NCI-H510A (cell line): ENCODE measurements at places on chromosomes 6 and 20.

GRCh38 chr6:120826253-120826652, 508.0 kb downstream of the TBC1D32 start:
- DNase-seq: peak; percentile 1

GRCh38 chr6:73581293-73581692, 60.5 kb upstream of the EEF1A1 start:
- no peak for DNase-seq

DNA sequence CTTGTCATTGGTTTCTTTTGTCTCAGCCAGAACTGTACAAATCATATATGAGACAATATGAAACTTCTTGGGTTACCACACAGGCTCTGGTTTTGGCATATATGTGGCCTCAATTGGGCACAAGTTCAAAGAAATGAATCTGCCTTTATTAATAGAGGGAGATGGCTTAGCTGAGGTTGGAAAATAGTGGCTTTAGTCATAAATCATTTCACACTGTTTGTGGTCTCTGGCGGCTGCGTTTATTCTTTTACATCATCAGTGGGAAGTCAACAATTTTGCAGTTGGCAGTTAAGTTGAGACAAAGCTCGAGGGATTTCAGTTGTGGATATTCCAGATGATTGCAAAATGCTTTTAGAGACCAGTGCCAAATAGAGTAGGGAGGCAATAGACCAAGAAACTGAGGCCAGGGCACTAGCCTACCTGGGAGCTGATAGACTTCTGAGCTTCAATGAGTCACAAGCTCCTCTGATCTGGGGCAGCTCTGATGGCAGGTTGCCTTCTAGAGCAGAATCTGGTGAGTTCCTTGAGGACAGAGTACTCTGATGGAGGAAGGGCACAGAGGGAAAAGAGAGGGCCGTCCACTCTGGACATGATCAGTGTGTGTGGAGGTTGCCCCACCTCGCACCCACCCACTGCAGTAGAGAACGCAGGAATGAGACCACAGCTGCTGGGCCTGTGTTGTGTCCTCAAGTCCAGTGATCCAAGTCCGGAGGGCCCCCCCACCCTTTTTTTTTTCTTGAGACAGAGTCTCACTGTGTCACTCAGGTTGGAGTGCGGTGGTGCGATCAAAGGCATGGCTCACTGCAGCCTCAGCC, 73.5 kb downstream of the ARMC2 start:
- no peak for DNase-seq

- no peak for DNase-seq
Measured at GRCh38 chr6:82917346-82918064, 148.1 kb downstream of the UBE3D start.

GRCh38 chr6:121521164-121521555, 85.7 kb downstream of the GJA1 start:
- DNase-seq: no peak

DNA sequence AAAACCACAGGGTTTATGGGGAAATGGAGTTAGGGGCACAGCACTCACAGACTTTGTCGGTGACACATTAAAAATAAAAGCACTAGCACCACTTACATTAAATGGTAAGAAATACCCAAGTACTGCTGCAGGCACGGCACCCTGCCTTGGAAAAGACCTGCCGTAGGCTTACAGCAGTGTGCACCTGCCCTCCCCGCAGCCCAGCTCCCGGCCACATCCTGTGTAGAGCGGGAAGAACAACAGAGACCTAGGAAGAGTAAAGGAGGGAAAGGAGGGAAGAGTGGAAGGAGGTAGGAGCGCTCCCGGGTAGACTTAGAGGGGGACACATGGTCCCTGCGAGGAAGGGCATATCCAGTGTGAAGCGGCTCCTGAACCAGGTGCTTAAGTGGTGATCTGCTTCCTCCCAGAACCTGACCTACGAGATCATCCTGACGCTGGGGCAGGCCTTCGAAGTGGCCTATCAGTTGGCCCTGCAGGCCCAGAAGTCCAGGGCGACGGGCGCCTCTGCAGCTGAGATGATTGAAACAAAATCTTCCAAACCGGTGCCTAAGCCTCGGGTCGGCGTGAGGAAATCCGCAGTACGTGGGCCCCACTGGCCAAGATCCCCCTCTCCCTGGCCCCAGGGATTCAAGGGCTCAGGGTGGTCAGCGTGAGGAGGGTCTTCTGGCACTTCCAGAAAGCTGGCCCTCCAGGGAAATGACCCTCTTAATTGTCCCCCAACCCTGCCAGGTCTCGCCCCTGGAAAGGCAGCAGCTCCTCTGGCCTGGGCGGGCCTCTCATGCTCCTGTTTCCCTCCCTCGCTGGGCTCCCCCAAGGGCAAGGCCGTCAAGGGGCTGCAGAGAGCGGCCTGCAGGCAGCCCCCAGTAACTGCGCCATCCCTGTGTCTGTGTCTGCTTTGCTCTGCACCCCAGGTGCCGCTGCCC, 55.5 kb downstream of the TCP11 start:
- no peak for DNase-seq
